ENCODE measurements at places on chromosomes 5 and 9.

DNA sequence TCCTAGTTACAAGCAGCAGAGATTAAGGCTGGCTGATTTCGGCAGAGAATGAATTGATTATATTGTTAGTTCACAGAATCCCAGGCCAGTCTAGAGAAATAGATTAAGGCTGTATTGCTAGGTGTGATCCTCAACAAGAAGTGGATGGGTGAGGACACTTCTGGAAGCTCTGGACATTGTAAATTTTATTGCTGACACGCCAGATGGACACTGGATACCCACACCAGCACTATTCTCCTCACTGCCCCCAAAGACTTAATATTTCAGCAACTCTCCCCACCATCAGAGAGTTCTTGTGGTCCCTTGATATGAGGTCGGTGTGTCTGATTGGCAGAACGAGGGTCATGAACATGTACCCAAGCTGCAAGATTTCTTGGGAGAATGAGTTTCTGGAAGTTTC, 171.6 kb upstream of the EGFLAM start:
- no peak for DNase-seq

- no peak for DNase-seq
Measured at GRCh38 chr5:78677777-78678668, 29.5 kb upstream of the LHFPL2 start.

DNA sequence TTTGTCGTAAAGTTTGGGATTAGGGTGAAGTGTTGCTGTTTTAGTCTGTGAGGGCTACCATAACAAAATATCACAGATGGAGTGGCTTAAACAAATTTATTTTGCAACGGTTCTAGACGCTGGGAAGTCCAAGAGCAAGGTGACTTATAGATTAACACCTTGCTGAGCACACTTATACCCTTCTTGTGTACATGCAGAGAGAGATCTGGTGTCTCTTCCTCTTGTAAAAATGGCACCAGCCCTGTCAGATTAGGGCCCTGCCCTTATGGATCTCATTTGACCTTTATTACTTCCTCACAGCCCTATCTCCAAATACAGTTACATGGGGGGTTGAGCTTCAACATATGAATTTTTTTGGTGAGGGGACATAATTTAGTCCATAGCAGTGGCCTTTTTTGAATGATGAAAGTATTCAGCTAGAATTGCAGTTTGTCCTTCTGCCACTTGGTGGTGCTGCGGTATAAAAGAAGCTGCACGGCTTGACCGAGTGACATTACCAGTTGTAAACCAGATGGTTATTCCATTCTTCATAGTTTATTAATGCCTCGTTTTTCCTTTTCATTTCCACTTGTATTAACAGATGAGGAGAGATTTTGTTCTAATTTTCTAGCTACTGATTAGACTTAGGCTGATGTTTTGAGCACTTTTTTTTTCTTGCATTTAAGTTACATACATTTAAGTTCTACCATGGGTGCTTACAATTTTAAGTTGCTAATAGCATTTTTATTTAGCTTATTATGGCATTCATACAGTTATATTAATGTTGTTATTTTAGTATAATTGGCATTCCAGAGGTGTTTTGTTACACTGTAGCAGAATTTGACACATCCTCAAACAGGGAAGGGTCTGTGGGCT, 19.4 kb downstream of the DCP2 start:
- DNase-seq = peak; percentile 62

DNA sequence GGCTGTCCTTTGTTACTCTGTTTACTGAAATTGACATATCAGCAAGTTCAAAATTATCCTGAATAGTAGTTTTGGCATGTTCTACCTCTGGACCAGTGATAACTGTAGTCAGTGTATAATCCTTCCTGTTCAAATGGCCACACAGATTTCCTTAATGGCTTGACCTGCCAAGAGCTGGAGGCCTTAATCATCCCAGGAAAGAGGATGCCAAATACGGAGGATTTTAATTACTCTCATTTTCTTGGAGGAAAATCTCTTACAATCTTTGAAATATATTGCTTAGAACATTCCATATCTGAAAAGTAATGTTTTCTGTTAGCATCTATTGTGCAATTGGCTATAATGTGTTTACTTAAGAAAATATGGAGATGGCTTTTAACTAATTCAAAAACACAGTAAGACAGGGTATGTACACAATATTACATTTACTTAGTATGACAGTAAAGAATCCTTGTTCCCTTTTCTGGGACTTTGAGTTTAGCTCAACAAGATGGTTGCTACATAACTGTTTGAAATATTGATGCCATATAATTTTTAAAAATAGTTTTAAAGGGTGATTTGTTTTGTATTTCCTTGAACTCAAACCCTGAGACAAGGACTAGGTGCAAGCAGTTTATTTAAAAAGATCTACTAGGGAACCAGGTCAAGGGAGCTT, 68.9 kb upstream of the SELENOP start:
- DNase-seq = no peak

DNA sequence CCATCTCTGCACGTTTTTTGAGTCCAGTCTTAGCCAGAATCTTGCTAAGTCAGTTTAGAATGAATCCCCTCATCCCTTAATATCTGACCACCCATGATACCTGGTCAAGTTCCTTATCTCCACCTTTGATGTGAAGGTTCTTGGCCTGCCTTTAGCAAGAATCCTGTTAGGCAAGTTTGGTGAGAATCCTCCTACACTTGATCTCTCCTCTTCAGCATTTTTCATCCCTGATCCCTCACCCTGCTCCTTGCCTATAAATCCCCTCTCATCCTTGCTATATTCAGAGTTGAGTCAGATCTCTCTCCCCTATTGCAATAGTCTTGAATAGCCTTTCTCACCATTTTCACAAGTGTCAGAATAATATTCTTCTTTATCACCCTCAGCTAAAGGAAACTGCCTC, 31.0 kb downstream of the SMIM23 start:
- no peak for DNase-seq
